ENCODE measurements at places on chromosomes 12 and 14.
A peak's percentile ranks its signal among the peaks of the same experiment; 100 is the strongest.

DNA sequence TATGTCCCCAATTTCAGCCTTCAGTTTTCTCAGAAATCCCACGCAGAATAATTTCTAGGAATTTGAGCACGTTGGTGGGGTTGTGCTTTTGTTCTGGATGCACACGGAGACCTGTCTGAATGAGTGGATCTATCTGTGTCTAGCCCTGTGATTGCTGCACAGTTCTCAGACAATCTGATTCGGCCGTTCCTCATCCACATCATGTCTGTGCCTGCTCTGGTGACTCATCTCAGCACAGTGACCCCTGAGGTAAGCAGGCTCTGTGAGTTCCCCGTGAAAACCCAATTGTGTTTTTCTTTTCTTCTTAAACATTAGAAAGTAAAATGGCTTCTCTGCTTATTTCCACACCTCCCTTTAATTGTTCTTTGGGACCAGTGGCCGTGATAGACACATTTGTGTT, 20.2 kb downstream of the UBE3B start:
- DNase-seq: no peak

DNA sequence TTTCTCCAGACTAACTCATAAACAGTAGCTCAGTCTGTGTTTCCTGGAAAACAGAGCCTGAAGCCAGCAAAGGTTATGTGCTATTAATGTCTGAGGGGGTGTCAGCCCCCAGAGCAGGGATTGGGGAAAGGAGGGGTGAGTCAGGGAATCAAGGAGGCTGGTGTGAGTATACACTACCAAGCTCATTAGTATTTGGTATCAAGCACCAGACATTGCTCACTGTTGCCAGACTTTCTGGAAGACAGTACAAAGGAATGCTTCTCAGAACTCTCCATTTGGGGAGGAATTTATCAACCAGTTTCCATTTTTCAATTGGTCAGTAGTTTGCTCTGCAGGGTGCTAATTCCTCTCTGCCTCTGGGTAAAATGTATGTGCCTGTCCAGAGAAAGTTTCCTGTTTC, 443.4 kb downstream of the GLT1D1 start:
- no peak for DNase-seq

- DNase-seq: no peak
These were observed 124.5 kb downstream of the ESRRB start for GRCh38 chr14:76500480-76500879.

GRCh38 chr12:19550626-19551025, 111.3 kb downstream of the AEBP2 start:
- DNase-seq: no peak

DNA sequence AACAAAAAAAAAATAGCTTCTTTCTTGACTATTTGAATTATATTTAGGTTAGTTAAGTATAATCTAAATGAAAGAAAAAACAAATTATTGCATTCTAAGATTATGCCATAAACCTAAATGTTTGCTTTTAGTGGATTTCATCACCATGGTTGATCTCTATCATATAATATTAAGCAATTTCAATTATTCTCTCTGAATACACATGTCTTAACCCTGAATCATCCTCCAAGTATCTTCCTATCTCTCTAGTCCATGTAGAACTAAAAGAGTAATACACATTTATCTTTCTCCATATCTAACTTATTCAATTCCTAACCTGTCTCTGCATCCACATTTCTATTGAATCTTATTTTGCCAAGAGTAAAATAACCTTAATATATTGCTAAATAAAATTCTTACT, 59.6 kb downstream of the PPFIA2 start:
- DNase-seq: no peak

DNA sequence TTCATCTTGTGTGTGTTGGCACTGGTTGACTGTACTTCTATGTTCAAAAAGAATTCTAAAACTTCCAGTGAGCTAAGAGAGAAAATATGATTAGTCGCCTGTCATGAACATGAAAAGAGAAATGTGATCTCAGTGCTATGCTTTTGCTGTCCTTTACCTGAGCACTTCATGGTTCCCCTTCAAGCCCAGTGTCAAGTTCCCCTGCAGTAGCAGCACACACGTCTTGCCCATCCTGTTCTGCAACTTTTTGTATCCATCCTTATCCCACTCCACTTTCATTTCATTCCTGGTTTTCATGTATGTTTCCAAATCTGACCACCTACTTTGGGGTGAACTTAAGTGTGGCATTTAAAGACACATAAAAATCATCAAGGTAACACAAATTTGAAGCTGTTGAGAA, 848.0 kb upstream of the USP15 start:
- DNase-seq: no peak

GRCh38 chr12:22377731-22378496, 43.4 kb upstream of the ST8SIA1 start:
- DNase-seq: no peak

DNA sequence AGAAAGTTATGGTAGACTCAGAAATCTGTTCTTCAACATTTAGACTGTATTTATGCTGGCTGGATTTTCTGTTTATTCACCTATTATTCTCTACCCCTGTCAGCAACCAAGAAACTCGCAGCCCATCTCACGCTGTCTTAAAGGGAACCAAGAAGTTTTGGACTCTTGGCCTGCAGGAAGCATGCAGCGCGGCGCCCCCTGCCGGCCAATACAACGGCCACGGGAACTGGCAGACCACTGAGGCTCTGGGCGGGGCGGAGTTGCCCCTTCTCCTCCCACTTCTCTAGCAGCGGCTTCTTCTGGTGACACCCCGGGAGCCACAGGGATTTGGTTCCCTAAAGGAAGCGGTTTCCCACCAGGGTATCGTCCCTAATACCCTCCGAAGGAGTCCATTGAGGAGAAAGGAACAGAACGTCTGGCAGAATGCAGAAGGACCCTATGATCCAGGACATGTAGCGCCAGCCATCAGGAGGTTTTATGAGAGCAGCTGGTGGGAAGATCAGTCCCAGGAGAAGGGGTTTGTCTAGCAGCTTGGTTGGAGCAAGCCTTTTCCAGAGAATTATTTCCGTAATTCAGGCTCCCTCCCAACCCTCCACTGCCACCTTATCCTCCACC, 21.0 kb upstream of the RNASE2 start:
- DNase-seq: no peak

DNA sequence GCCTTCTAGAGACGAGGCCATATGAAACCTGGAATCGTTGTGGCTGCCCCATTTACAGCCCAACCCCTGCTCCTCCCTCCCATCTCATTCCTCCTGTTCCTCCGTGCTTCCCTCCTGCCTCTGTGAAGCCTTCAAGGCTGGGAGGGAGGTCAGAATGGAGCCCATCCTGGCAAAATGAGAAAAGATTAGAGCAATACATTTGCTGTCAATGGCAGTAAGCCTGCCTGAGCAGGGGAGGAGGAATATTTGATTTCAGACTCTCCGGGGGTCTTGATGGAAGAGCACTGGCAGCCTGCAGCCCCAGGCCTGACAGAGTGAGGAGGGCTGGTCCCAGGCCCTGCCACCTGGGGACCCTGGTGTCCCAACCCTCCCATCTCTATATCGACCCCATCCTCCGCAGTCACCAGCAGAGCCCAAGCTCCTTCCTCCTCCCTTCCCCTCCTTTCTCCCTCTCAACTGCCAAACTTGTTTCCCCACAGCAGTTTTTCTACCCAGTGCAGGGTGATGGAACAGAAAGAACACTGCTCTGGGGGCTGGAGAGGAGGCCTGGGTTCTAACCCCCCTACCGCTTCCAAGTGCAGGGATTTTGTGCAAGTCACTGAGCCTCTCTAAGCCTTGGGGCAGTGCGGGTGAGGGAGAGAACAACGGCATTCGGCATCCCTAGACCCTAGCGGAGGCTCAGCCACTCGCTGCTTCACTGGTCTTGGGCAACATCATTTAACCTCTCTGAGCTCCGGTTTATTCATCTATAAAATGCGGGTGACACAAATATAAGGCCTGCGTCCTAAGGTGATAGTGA, 16.0 kb upstream of the RACGAP1 start:
- no peak for DNase-seq

GRCh38 chr12:122749569-122750332, 2.9 kb upstream of the DENR start:
- no peak for DNase-seq

GRCh38 chr14:104405360-104406226, 174.0 kb upstream of the C14orf180 start:
- DNase-seq: no peak

GRCh38 chr12:52741375-52742195, 35.6 kb downstream of the KRT76 start:
- peak; percentile 37 for DNase-seq

GRCh38 chr12:122243965-122244364, 18.1 kb upstream of the DIABLO start:
- DNase-seq: no peak

DNA sequence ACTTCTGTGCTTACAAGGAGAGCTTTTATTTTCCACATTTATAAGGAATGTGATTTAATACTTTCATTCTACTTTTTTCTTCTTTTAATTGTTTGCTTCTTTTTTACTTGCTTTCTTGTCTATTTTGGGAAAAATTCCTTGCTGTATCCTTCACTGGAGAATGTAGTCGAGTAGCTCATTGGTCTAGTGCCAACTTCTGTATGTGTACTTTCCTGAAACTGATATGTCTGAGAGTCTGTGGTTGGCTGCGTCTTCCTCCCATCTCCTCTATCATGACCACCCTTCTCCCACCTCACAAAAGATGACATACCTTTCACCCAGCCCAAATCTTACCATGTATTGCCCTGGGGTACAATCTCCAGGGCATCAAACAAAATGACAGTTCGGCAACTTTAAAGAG, 51.8 kb downstream of the MSRB3 start:
- DNase-seq: no peak

DNA sequence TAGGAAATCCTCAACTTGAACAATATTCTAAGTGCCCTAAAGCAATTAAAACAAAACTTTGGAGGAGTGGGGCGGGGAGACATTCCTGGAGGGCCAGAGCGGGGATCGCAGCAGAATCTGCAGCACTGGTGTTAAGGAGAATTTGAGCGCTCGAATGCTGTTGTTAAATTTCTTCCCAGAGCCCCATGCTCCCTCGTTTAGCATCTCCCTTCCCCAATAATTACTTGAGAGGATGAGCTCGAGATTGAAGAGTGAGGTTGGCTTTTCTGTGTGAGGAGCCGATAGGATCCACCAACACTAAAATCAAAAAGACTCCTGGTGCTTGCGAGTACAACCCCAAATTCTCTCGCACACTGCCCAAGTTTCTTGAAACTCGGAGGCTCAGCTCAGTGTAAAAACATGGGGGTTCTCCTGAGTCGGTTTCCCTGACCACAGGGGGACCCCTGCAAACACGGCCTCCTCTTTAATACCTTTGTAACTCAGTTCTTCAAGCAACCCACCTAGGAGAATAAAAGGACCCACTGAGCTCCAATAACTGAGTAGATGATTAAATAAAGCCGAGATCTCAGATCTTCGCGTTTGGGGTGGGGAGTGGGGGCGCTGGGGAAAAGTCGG, 10.2 kb upstream of the FOXG1 start:
- no peak for DNase-seq

DNA sequence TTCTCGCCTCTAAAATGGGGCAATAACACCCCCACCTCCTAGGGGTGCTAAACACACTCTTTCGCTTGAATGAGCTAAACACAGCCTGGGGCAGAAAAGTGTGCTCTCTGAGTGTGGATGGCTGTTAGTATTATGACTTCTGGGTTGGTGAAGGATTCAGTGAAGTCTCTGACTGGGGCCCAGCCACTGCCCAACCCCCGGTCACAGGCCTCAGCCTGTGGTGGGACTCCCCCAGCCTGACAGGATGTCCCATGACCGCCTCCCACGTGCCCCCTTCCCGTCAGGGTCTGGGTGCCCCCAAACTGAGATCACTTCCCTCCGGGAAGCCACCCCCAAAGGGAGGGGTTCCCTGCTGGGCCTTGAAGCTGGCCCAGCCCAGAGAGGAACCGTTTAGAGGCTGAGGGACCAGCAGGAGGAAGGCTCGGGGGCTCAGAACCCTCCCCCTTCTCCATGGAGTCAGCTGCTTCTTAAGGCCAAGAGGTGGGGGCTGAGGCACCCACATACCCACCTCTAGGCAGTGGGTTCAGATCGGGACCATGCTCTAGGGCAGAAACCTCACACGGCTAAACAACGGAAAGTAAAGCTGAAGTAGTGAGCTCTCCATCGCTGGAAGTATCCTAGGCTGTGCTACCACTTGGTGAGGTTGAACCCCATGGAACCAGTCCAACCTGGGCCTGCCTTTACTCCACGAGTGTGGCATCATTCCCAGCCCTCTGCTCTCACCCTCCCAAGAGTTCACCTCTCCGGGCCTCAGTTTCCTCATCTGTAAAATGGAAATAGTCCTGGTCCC, 13.8 kb downstream of the DTX1 start:
- DNase-seq: no peak
